ENCODE measurements at places on chromosomes 2 and 18.

DNA sequence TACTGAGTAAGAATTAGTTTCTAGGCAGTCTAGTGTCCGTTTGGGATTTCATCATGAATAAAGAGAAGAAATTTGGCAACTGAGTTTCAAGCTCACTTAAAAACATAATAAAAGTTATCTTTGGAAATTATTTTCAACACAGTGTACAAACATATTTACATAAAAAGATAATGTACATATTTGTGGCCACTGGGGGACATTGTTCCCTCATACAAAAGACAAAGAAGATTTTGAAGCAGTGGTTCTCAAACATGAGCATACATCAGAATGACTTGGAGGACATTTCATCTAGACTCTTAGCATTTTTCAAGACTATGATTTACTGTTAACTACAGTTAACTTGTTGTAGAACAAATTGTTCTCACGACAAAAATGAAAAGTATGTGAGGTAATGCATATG is 15.7 kb upstream of the TTC21B start:
- DNase-seq, result no peak

DNA sequence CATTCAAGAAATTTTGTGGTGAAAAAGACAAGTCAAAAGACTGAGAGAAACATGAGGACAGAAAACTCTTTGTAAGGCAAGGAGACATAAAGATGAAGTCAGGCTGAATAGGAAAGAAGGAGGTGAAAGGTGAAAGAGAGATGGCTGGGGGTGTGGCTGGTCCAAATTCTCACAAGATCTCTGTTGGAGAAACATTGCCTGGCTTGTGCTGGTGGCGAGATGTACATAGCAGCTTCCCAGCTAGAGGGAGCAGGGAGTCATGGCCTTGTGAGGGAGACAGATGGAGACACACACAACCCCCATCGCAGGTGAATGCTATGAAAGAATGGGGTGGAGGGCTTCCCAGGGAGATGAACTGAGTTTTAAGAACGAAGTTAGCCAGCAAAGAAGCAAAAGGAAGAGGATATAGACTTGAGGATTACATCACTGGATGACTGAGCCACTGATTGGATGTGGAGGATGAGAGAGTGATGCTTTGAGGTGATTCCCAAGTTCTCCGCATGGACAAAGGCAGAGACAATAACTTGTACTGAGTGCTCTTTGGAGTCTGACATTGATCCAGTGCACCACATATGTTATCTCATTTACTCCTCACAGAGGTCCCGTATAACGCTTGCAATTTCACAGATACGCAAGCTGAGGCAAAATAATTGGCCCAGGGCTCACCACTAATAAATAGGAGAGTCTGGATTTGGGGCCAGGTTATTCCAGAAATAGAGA is 3.7 kb upstream of the EMX1 start:
- DNase-seq, result no peak

DNA sequence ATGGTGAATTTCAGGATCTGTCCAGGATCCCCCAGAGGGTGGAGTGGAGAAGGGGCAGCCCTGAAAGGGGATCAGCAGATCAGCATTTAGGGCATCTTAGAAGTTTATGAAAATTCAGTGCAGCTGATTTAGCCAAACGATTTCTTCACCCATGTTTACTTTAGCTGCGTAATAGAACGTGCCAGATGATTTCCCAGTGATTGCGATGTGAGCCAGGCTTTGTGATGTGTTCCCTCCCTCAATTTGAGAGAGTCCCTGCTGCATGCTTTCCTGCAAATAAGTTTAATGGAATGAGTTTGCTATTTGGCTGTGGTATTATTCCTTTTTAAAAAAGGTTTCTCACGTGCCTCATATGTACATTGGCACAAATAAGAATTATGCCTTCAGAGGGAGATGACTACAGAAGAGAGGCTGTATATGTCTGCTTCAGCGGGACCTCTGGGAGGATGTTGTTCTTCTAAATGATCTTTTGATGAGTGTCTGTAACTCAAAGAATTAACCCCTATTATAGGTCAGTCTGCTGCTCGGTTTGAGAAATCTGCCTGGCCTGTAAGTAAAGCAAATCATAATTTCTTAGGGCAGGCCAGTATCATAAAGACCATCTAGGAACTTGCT is 111.9 kb downstream of the MRO start:
- no peak for DNase-seq

DNA sequence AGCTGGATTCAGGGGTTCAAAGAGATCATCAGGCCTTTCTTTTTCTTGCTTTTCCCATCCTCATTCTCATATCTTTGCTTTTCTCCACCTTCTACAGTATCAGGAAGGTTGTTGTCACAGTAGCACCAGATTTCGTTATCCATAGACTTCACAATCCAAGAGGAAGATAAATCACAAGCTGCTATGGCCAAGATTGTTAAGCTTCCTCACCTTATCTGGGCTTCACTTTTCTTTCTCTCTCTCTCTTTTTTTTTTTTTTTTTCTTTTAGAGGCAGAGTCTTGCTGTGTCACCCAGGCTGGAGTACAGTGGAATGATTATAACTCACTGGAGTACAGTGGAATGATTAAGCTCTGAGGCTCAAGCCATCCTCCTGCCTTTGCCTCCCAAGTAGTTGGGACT is 93.5 kb downstream of the TTC27 start:
- no peak for DNase-seq

GRCh38 chr2:229519655-229520430 is 194.5 kb downstream of the DNER start:
- peak; percentile 2 for DNase-seq

DNA sequence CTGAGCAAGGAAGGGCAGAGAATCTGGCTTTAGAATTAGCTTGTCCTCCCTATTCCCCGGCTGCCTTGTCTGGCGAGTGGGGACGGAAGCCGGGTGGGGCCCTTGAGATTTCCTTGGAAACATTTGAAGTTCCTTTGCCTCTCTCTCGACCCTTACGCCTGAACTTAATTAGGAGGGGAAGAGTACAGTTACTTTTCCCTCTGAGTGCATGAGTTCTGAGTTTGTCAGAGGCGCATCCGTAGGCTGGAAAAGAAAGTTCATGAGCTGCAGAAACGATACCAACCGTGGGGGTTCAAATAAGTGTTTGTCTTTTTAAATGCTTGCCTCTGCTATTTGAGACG is 468 bp downstream of the PIKFYVE start:
- DNase-seq, result peak; percentile 23

DNA sequence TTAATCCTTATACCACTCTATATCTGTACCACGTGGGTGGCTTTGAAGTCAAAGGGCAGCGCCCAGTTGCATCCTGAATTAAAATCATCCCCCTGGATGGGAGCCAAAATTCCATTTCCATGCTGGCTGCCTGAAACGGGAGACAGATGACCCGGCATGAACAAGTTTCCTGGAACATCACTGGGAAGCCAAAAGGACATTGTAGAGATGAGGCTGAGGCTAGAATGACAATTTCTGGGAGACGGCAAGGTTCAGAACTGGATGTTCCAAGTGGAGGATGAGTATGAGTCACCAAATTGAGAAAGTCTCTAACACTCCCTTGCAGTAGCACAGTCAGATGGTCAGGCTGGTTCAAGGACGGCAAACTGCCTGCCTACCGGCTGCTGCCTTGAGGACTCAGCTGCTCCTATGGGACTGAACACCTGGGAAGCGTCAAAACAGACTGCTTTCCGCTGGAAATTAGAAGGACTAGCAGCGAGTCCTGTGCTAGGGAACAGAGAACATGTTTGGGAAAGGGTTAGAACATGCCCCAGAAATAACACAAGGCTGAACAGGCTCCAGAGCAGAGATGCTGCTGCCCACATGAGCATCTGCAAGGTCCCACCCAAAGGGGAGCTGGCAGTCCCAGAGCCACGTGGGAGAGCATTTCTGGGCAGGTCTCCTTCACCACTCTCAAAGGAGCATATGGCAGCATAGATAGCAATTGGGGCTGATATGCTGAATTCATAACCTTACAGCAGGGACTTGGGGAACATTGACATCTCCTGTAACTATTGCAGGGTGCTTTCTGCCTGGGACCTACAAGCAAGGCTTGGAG is 32.0 kb downstream of the YPEL5 start:
- DNase-seq, result peak; percentile 9
